ENCODE measurements at places on chromosomes 12 and 14.

- DNase-seq = peak; percentile 10
Measured at GRCh38 chr12:14873440-14874185, 12.0 kb downstream of the MGP start.

DNA sequence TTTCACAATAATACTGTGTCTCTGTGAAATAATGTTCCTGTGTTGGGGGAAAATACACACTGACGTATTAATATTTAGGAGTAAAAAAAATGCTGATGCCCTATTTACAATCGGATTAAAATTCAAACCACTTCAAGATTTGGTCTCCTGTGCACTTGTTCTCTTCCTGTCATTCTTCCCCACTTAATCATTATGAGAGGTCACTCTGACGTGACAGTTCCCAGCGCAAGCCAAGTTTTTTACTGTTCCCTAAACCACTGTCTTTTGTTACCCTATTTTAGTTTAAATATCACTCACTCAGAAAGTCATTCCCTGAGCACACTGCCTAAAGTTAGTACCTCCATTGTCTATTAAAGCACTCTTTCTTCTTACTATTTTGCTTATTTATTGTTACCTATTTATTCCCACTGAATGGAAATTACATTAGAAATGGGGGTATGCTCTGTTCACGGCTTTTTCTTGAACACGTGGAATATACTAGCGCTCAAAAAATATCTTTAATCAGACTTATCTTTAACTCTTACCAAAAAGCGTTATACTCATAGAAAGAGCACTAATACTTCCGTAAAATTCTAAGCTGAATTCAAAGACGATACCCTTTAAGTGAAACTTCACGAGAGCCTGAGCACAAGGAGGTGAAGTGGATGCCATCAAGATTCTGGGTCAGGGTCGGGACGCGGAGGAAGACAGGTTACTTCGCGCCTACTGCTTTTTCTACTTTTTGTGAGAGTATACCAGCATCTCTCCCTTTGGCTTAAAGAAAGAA lies 670 bp upstream of the PSMA3 start:
- DNase-seq = peak; percentile 14

- DNase-seq = no peak
Measured at GRCh38 chr14:34049790-34050189, 98.9 kb upstream of the EGLN3 start.

DNA sequence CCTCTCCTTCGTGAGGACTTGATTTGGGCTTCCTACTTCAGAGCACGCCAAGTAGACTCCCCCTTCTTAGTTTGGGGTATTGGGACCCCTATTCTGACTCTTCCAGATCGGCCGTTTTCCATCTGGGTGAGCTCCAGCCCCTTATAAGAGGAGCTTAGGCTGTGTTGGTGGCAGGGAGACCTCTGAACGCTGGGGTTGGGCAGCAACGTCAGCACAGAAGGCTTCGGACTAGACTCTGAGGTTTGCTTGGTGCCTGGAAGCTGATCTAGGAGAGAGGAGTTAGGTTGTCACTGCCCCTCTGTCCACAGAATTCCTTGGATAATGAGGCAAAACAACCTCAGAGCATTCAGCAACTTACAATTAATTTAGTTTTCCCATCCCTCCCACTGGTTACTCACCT lies 99.2 kb upstream of the RTL1 start:
- no peak for DNase-seq

DNA sequence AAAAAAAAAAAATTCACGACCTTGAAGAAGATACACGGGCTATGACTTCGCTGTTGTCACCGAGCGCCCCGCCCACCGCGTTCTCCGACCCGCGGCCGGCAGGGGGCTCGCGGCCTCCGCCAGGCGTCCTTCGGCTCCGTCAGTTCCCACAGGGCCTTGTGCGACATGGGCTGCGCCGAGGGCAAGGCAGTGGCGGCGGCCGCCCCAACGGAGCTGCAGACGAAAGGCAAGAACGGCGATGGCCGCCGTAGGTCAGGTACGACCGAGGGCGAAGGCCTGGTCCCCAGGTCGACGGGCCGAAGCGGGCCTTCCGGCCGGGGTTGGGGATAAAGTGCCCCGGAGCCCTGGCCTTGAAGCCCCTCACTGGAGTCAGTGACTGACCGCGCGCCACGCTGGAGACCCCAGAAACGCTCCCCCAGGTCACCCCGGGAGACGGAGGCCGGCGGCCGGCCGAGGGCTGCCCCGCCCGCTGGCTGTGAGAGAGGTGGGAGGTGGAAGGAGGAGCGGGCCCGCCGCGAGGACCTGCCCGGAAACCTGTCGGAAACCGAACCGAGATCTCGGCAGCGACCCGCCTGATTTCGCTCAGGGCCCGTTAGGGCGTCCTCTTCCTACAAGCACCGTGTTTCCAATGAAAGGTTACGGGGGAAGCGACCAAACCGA lies at the start of gene TXNRD1:
TSS of gene TXNRD1 (plus strand) at position 142 of the 660 bp plus-strand sequence. CDS start at position 166, 24 bp downstream.
- DNase-seq = peak; percentile 79

GRCh38 chr14:53955671-53956426 lies 776 bp downstream of the BMP4 start:
- DNase-seq = no peak

DNA sequence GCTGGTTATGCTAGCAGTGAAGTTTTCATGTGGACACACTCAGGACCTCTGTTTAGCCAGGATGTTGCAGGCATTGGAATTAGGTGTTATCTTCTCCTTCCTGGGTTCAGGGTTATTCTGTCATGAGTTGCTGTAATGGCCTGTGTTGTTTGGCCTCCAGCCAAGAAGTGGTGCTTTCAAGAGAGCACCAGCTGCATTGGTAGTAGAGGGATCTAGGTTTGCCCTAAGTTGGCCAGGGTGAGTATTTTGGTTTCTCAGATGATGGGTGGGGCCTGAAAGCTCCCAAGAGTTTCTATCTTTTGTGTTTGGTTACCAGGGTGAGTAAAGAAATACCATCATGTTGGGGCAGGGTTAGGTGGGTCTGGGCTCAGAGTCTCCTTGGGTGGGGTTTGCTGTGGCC lies 2.7 kb upstream of the GZMH start:
- DNase-seq = no peak

GRCh38 chr14:30330445-30330844 lies 228.5 kb upstream of the G2E3 start:
- DNase-seq = peak; percentile 8

GRCh38 chr12:94721173-94721572 lies 70.8 kb upstream of the TMCC3 start:
- no peak for DNase-seq

GRCh38 chr14:77344377-77344996 lies 23.7 kb downstream of the GSTZ1 start:
- no peak for DNase-seq

DNA sequence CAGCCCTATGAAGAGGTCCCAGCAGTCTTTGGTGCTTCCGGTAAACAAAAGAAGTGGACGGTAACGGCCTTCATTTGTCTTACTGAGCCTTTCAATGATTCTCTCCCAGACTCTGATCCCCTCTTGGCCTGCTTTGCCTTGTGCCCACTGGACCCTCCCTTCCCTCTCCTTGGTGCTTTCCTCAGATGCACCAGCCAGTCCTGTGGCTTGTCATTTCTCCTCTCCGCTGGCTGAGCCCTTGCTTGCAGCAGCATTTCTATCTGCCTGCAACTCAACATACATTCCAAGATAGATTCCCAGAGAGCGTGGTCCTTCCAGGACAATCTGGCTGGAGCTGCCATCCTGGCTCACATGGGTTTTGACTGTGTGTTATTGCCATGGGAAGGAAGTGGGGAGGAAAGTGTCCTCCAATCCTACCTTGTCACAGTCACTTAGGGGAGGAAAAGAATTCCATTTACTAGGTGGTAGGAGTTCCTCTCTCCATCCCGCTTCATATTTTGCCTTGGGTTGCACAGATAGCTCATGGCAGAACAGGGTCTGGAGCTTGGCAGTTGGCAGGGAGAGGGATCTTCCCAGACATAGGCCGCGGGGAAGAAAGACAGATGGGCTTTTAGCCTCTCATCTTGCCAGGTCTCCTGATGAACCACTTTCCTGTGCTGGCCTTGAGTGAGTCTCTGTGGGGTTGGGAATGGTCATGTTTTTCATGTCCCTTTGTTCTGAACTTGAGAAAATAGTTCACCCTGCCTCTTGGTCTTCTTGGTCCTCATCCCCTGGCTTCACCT lies 92.8 kb upstream of the KCNA1 start:
- no peak for DNase-seq

GRCh38 chr12:26126340-26127284 lies 1.8 kb upstream of the BHLHE41 start:
- peak; percentile 88 for DNase-seq

- no peak for DNase-seq
Measured at GRCh38 chr14:64880221-64881121, 764 bp upstream of the SPTB start.

- DNase-seq = no peak
Measured at GRCh38 chr14:78982551-78982950, 812.4 kb downstream of the NRXN3 start.
